ENCODE measurements at places on chromosomes 5 and 9. TPM values are rescaled to one million over a fixed set of nuclear protein-coding genes. Genes with fewer than 3 reads are reported as not detected.

Gene DMRT3
- not detected for total RNA-seq

Gene HMMR
- total RNA-seq: 24.2 TPM

Gene C9orf50
- not detected for total RNA-seq

Gene DBH
- total RNA-seq: not detected

Gene PCDHB7
- total RNA-seq: not detected

Gene PCDHGA1
- total RNA-seq: 0.26 TPM

Gene ZNF366
- total RNA-seq: not detected

Data from A549 treated with dexamethasone at 1 μM for 4 hours (cell line).